ENCODE measurements at places on chromosomes 16 and 17. TPM values are rescaled to one million over a fixed set of nuclear protein-coding genes. Genes with fewer than 3 reads are reported as not detected.

The CEP20 gene
- 15.5 TPM for total RNA-seq

- H3K4me3 ChIP-seq, result no peak overlapping the region
- H3K4me1 ChIP-seq, result no peaks in the 10 kb centered on the region
- no peak for DNase-seq
- no peaks in the 10 kb centered on the region for H3K36me3 ChIP-seq
- H3K27ac ChIP-seq, result no peak overlapping the region
- H3K27me3 ChIP-seq, result no peaks in the 10 kb centered on the region
These were observed 35.0 kb downstream of the CRISPLD2 start for GRCh38 chr16:84854759-84855158.

DNA sequence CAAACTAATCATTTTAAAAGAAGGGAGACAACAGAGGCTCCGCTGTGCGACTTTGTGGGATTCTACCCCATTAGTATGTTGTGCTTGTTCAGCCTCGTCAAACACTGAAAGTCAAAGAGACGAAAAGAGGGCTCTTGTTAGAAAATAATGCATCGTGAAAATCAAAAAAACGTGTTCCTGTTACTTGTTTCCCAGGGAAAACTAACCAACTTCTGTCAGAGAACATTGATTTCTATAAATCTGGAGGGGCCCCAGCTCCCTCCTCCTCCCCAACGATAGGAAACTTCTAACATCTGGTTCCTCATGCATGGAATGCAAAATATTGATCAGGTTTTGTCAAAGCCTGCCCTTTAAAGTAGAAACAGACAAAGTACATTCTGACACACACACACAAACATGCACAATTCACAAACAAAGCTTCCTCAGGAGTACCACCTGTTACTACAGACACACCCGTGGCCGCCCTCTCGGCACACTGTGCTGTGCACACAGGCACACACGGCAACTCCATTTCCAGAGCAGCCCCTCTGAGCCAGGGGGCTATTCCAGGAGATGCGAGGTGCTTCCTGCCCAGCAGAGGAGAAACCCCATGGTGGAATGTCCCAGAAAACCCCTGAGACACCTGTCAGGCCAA is 151.3 kb downstream of the ZFHX3 start:
- DNase-seq, result no peak
- no peaks in the 10 kb centered on the region for H3K4me1 ChIP-seq
- no peak overlapping the region for H3K27ac ChIP-seq
- H3K36me3 ChIP-seq, result no peaks in the 10 kb centered on the region
- H3K27me3 ChIP-seq, result no peaks in the 10 kb centered on the region
- no peak overlapping the region for H3K4me3 ChIP-seq

GRCh38 chr17:61139219-61139618 is 260.4 kb upstream of the TBX2 start:
- H3K27me3 ChIP-seq, result no peaks in the 10 kb centered on the region
- H3K36me3 ChIP-seq, result no peaks in the 10 kb centered on the region
- DNase-seq, result peak; percentile 79
- peaks cover 13% of the 10 kb centered on the region for H3K4me1 ChIP-seq
- H3K4me3 ChIP-seq, result no peak overlapping the region

- DNase-seq, result no peak
- H3K4me3 ChIP-seq, result no peak overlapping the region
- H3K4me1 ChIP-seq, result peaks cover 30% of the 10 kb centered on the region
- H3K36me3 ChIP-seq, result no peaks in the 10 kb centered on the region
- peaks cover 8% of the 10 kb centered on the region for H3K27me3 ChIP-seq
- H3K27ac ChIP-seq, result no peak overlapping the region
These were observed 3.8 kb downstream of the ASGR1 start for GRCh38 chr17:7175330-7175733.

DNA sequence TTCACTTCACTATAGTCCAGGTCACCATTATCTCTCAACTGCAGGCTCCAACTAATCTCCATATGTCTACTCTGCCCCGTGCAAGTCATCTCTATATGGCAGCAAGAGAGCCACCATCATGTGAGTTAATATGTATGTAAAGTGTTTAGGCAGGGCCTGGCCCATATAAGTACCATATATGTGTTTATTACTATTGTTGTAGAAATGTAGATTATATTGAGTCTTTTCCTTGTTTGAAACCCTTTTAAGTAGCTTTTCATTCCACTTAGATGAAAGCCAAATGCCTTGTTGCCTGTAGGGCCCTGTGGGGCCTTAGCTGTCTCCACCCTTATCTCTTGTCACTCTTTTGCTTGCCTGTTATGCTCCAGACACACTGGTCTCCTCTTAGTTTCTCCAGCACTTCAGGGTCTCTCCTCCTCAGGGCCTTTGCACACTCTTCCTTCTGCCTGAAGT is 164.0 kb downstream of the PHKB start:
- peaks cover 4% of the 10 kb centered on the region for H3K36me3 ChIP-seq
- no peak overlapping the region for H3K4me3 ChIP-seq
- no peaks in the 10 kb centered on the region for H3K27me3 ChIP-seq
- no peak for DNase-seq
- no peaks in the 10 kb centered on the region for H3K4me1 ChIP-seq

GRCh38 chr17:31318298-31318801 is 3.1 kb downstream of the EVI2A start:
- H3K4me1 ChIP-seq, result peaks cover 12% of the 10 kb centered on the region
- H3K27me3 ChIP-seq, result no peaks in the 10 kb centered on the region
- H3K36me3 ChIP-seq, result no peaks in the 10 kb centered on the region
- H3K4me3 ChIP-seq, result peak overlapping the region; percentile 82

GRCh38 chr16:21120976-21121520 is 29.6 kb downstream of the DNAH3 start:
- H3K4me1 ChIP-seq, result peaks cover 3% of the 10 kb centered on the region
- H3K27ac ChIP-seq, result no peak overlapping the region
- no peak for DNase-seq
- H3K4me3 ChIP-seq, result no peak overlapping the region
- H3K36me3 ChIP-seq, result no peaks in the 10 kb centered on the region
- H3K27me3 ChIP-seq, result no peaks in the 10 kb centered on the region

DNA sequence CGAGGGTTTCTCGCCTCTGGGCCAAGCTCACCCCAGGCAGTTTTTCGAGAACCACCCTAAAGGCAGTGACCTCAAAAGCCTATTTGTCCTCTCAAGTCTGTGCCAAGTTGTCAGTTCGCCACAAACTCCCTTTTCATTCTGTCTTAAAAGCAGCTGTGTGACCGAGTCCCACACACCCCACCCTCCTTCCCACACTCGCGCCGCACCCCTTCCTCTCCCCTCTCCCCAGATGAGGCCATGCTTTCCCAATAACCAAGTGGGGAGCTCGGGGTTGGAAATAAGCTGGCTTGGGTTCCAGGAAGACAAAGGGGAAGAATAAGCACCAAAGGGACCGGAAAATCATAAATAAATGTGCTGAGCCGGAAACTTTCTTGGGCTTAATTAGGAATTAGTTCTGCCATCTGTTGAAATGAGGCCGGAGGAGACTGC is 36.7 kb downstream of the GRIN2C start:
- no peaks in the 10 kb centered on the region for H3K27me3 ChIP-seq
- H3K4me1 ChIP-seq, result no peaks in the 10 kb centered on the region
- no peak overlapping the region for H3K27ac ChIP-seq
- H3K36me3 ChIP-seq, result peaks cover 61% of the 10 kb centered on the region
- DNase-seq, result no peak
- no peak overlapping the region for H3K4me3 ChIP-seq

DNA sequence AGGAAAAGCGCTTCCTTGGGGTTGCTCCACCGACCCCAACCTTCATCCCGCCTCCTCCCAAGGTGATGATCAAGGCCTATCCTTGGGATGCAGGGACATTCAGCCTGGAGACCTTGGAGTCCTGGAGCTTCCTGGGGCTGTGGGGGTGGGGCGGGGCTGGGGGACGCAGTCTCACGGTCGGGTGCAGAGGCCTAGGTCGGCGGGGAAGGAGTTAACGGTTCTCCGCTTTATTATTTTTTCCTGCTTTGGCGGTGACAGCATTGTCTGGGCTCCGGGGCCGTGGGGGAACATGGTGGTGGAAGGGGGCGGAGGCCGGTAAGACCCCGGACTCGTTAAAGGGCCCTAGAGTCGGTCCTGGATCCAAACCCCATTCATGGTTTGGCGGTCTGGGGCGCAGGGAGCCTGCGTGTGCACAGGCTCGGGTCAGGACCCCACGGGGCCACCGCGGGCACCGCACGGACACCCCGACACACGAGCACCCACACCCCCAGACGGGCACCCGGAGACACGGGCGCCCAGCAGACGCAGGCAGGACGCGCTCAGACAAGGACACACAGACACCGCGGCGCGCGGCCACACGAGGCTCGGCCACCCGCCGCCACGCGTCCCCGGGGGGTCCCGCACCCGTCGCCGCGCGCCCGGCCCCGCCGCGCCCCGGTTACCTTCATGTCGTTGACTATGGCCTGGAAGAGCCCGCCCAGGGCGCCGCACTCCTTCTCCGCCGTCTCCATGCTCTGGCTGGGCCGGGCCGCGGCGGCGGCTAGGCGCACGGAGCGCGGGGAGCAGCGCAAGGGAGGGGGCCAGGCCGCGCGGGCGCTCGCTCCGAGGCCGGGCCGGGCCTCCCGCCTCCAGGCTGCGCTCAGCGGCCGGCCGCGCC is 554 bp downstream of the MTSS2 start:
- H3K36me3 ChIP-seq, result no peaks in the 10 kb centered on the region
- no peak overlapping the region for H3K27ac ChIP-seq
- peaks cover 19% of the 10 kb centered on the region for H3K27me3 ChIP-seq
- peak overlapping the region; percentile 7 for H3K4me3 ChIP-seq
- H3K4me1 ChIP-seq, result peaks cover 10% of the 10 kb centered on the region

GRCh38 chr17:17196776-17197175 is 9.4 kb downstream of the PLD6 start:
- peaks cover 4% of the 10 kb centered on the region for H3K4me1 ChIP-seq
- peaks cover 9% of the 10 kb centered on the region for H3K36me3 ChIP-seq
- no peak overlapping the region for H3K4me3 ChIP-seq
- no peak overlapping the region for H3K27ac ChIP-seq

- H3K27me3 ChIP-seq, result no peaks in the 10 kb centered on the region
- no peak for DNase-seq
- no peak overlapping the region for H3K4me3 ChIP-seq
- no peak overlapping the region for H3K27ac ChIP-seq
- H3K36me3 ChIP-seq, result no peaks in the 10 kb centered on the region
- no peaks in the 10 kb centered on the region for H3K4me1 ChIP-seq
These were observed 34.6 kb downstream of the SLC38A8 start for GRCh38 chr16:84007965-84008364.

- H3K27ac ChIP-seq, result no peak overlapping the region
- DNase-seq, result no peak
- no peak overlapping the region for H3K4me3 ChIP-seq
- H3K4me1 ChIP-seq, result no peaks in the 10 kb centered on the region
These were observed 407.7 kb upstream of the EEF2KMT start for GRCh38 chr16:5505091-5505887.

- no peak overlapping the region for H3K4me3 ChIP-seq
- no peaks in the 10 kb centered on the region for H3K36me3 ChIP-seq
- no peaks in the 10 kb centered on the region for H3K27me3 ChIP-seq
These were observed 69.1 kb downstream of the KSR1 start for GRCh38 chr17:27525316-27525715.

The ITGAX gene
- 6.0 TPM for total RNA-seq

The CDR2L gene
- total RNA-seq, result 0.08 TPM

- peaks cover 48% of the 10 kb centered on the region for H3K36me3 ChIP-seq
- no peaks in the 10 kb centered on the region for H3K27me3 ChIP-seq
- peaks cover 38% of the 10 kb centered on the region for H3K4me1 ChIP-seq
- no peak overlapping the region for H3K4me3 ChIP-seq
- no peak overlapping the region for H3K27ac ChIP-seq
These were observed 2.5 kb upstream of the VASN start for GRCh38 chr16:4369007-4369733.

The PLA2G10 gene
- total RNA-seq, result not detected

DNA sequence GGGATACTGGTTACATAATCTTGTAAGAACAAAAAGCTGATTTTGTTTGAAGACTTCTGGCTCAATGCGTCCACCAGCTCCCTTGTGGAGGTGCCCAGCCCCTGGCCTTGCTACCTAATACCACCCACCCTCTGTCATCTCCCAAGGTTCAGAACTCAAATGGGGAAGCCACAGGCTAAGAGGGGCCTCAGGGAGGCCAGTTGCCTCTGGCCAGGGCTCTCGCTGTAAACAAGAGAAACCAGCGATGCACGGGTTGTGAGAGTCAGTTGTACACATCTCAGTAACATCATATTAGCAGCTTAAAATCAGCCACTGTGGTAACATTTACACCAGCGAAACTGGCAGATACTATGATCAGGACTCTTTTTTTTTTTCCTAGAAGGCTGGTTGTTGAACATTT is 6.0 kb downstream of the TEKT5 start:
- H3K27me3 ChIP-seq, result peaks cover 15% of the 10 kb centered on the region
- no peaks in the 10 kb centered on the region for H3K4me1 ChIP-seq
- H3K4me3 ChIP-seq, result no peak overlapping the region
- H3K27ac ChIP-seq, result no peak overlapping the region
- no peak for DNase-seq

DNA sequence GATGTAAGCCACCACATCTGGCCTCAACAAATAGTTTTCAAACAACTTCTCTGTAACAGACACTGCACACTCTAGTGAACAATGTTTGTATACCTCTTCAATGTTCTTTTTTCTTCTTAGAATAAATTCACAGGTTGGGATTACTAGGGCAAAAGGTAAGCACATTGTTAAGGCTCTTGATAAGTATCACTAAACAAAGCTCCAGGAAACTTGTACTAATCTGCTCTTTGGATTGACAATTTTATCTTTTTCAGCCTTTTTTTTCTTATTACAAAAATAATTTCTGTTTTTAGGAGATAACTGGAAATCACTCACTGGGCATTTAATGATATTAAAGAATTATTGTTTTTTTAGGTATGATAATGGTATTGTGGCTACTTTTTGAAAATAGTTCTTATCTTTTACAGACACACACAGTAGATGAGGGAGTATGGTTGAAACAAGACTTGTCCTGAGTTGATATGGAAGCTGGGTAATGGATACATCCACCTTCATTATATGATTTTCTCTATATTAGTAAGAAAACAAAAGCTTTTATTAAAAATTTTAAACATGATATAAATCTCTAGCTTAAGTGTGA is 7.7 kb upstream of the MPRIP start:
- H3K4me1 ChIP-seq, result no peaks in the 10 kb centered on the region
- no peaks in the 10 kb centered on the region for H3K36me3 ChIP-seq
- DNase-seq, result no peak
- no peak overlapping the region for H3K27ac ChIP-seq

DNA sequence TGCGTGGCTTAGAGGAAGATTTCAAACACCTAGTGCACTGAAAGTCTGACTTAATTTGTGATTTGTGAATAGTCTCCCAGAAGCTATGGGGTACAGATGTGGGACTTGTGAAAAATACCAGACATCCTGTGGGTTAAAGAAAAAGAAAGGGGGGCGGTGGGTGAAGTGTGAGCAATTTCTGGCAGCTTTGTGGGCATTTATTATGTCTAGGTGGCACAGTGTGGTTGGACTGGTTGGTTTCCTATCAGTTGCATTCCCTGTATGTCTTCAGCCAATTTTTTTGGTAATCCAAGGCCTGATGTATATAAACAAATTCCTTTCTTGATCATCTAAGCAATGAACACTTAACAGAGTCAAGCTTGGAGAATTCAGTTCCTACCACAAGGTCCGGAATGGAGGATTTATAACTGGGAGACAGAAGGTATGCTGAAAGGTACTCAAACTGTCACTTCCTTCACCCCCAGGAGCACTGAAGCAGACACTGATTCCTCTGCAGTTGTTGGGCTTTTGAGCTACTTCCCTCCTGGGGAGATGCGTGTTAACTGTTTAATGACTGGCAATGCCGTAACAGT is 211.6 kb downstream of the WWOX start:
- H3K27me3 ChIP-seq, result no peaks in the 10 kb centered on the region
- DNase-seq, result no peak
- no peaks in the 10 kb centered on the region for H3K36me3 ChIP-seq
- H3K4me3 ChIP-seq, result no peak overlapping the region
- no peak overlapping the region for H3K27ac ChIP-seq

The SPAG9 gene
- total RNA-seq, result 64.6 TPM

GRCh38 chr16:86508947-86509758 is 1.2 kb upstream of the FOXF1 start:
- no peak for DNase-seq
- peaks cover 23% of the 10 kb centered on the region for H3K4me1 ChIP-seq
- no peaks in the 10 kb centered on the region for H3K36me3 ChIP-seq
- H3K4me3 ChIP-seq, result peak overlapping the region; percentile 26

The WNT9B gene
- total RNA-seq, result not detected

The PLK1 gene
- total RNA-seq, result 0.84 TPM

Data from CD4-positive, alpha-beta T cell (primary cell).